ENCODE measurements at places on chromosomes 13 and 19. TPM values are rescaled to one million over a fixed set of nuclear protein-coding genes. Genes with fewer than 3 reads are reported as not detected.
A peak's percentile ranks its signal among the peaks of the same experiment; 100 is the strongest.

GRCh38 chr13:43543331-43543730, 243.4 kb downstream of the ENOX1 start:
- DNase-seq: no peak

DNA sequence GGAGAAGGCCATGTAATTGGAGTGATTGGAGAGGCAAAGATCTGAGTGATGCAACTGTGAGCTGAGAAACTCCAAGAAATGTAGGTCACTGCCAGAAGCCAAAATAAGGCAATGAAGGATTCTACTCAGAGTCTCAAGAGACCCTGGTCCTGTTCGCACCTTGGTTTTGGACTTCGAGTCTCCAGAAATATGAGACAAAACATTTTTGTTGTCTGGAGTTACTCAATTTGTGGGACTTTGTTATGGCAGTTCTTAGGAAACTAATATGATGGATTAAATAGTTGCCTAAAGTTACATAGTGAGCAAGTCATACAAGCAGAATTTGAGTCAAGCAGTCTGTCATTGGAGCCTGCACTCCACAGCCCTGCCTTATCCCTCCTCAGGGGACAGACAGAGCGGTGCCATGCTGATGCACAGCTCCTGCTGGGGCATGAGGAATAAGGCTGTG, 104.2 kb downstream of the ITGBL1 start:
- no peak for DNase-seq

- no peak for DNase-seq
These were observed 23.2 kb upstream of the GTF3A start for GRCh38 chr13:27401210-27401609.

DNA sequence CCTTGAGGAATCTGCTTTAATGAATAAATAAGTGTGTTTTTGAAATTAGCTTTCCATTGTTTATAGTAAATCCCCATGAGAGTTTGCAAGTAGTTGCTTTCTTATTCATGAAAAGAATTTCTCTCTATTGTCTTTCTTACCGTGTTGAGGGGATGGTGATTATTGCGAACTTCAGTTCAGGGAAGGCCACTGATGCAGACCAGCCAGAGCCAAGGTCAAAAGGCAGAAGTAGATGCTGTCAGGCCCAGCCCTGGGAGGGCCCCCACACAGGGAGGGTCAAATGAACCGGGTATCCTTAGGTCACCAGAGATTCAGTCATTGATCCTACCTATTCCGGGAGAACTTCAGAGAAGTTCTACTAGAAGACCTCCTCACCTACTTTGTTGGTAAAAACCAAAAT, 185.9 kb downstream of the NUFIP1 start:
- DNase-seq: no peak

GRCh38 chr13:23980160-23980551, 82.9 kb upstream of the C1QTNF9B start:
- DNase-seq: peak; percentile 88

GRCh38 chr19:3373971-3374368, 7.6 kb downstream of the NFIC start:
- DNase-seq: no peak

DNA sequence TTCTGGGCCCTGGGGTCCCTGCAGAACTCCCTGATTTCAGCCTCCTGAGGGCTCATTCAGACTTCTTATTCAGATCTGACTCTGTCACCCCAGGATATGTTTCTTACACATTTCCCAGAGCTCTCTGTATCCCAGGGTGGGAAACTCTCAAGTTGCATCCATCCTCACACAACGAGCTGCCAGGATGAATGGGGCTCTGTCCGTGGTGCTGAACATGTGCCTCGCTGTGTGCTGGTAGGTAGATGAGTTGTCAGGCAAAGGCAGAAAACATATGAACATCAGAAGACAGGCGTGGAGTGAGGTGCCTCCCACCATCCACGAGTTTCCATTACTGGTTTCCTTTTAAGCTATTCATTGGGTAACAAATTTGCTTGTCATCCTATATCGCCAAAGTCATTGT, 11.4 kb upstream of the IGFL1 start:
- DNase-seq: peak; percentile 58

DNA sequence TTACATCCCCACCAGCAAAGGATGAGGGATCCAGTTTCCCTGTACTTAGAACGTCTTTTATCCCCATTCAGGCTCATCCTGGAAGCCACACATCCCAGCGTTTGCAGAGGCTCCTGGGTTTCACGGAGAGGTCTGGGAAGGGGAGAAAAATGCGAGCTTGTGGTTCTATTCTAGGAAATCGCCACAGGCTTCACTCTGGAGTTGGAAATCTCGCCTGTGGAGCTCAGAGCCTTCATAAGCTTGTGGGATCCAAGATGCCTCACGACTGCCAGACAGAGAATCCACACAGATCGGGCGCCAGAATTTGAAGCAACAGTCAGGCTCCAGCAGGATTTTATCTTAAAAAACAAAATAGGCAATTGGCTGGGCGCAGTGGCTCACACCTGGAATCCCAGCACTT, 157.9 kb downstream of the PTPRS start:
- no peak for DNase-seq

Gene TMPRSS9
- not detected for total RNA-seq

Gene LRRC4B
- not detected for total RNA-seq

Gene PNMA8A
- not detected for total RNA-seq

Gene FBXO27
- total RNA-seq: not detected

Gene ZNF610
- 2.8 TPM for total RNA-seq

Measured in activated CD4-positive, alpha-beta T cell treated with anti-CD3 and anti-CD28 coated beads, Interleukin-2, amount 10 ng/mL, durations not matched to agents 7 days and 5 days (primary cell).